ENCODE measurements at places on chromosomes 7 and 10.

DNA sequence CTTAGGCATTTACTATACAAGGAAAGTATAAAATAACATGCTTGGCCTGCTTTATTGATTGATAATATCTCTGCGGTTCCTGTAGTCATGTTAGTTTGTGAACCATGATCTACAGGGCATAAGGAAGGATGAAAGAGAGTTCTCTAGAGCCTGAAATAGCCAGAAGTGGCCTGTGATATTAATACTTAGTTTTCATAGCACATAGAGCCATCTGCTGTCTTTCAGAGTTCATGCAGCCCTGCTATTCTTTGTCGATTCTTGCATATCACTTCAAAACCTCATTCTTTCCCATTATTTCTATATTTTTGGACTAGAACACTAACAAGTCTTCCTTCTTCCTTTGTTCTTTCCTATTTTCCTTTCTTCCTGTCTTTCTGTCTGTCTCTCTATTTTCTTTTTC, 26.4 kb upstream of the PRKG1 start:
- DNase-seq = no peak

- DNase-seq = no peak
Observed at GRCh38 chr7:88184848-88185304, 35.0 kb downstream of the SRI start.

- DNase-seq = no peak
Observed at GRCh38 chr10:97550336-97551149, 22.0 kb upstream of the ANKRD2 start.

DNA sequence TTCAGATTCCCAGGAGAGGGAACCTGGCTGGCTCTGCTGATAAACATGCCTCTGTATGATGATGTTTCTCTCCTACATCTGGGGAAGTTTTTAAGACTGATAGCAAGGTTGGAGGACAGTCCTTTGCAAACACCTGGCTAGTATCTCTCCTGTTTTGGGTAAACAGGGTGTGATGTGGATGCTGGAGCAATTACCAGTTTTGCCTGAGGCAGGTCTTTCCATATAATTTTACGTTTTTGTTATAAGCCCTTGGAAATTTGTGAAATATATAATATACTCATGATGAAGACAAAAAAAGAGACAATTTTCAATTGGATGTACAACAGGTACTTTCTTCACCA, 138.6 kb downstream of the ADAM22 start:
- no peak for DNase-seq

DNA sequence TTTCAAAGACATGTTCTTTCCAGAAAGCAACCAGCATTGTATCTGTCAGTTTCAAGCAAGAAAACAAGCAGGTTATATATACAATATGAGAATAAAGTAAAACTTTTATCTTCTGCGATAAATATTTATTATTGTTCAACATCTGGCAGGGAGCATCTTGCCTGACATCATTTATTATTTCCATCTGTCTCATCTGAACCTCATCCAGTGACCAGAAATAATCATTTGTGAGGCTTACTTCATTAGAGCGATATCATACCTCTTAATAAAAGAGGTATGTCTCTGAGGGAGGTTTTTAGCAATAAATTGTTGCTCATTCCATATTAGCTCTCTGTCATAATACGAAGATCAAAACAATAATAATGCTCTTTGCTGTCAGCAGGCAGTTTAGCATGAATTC, 226.1 kb downstream of the CDC14C start:
- DNase-seq = no peak

GRCh38 chr10:89555688-89556445, 20.5 kb upstream of the SLC16A12 start:
- DNase-seq = no peak

DNA sequence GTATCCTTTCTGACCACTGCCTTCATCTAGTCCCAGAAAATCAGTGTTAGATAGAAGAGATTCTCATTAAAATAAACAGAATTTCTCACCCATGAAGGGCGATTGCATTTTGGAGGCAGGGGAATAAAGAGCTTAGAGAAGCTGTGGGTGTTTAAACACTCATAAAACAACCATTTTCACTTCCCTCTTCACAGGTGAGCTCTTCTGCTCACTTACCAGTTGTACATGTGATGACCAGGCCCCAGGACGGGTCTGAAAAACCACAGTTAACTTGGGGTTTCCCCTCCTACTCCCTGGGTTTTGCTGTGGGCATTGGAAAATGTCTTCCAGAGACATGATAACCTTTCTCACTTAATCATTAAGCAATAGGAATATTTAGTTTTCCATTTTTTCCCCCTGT, 411.6 kb upstream of the DPP6 start:
- DNase-seq = no peak

- DNase-seq = no peak
Observed at GRCh38 chr7:105399043-105399725, 10.5 kb upstream of the SRPK2 start.

GRCh38 chr7:39946693-39947092, 3.4 kb upstream of the CDK13 start:
- DNase-seq = no peak

DNA sequence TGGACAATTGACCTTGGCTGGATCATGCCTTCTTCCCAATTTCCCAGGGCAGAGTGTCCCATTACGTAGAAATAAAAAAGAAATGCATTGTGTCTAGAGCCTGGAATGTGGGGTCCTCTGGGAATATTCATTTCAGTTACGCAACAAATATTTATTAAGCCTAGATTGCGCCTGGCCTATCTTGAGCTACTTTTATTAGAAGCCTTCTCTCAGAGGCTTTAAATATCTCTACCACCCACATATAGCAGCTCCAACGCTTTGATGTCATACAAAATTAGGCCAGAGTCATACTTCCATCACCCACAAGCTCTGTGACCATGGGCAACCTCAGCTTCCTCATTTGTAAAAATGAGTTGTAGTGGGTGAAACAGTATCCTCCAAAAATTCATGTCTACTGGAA, 24.9 kb upstream of the CARD11 start:
- DNase-seq = no peak

DNA sequence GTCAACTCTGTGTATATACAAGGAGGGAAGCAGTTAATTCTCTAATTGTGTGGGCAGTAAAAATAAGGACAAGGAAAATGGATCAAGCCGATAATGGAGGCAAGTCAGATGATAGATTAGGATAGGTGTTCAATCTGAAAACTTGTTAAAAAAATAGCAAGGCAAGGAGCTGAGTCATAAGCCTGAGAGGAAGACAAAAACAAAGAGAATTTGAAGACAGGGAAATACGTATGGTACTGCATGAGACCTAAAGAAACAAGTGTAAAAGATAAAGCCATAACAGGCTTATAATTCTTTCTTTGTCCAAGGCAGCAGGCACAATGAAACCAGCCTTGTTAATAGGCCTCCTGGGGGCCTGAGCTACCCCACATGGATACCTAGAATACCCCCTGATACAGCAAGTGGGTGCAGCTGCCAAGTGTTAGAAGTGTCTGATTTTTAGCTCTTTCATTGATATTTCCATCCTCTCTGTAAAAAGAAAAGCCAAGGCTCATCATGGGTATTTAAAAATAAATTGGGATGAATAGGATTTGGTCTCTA, 1570.6 kb upstream of the LRRTM3 start:
- no peak for DNase-seq

DNA sequence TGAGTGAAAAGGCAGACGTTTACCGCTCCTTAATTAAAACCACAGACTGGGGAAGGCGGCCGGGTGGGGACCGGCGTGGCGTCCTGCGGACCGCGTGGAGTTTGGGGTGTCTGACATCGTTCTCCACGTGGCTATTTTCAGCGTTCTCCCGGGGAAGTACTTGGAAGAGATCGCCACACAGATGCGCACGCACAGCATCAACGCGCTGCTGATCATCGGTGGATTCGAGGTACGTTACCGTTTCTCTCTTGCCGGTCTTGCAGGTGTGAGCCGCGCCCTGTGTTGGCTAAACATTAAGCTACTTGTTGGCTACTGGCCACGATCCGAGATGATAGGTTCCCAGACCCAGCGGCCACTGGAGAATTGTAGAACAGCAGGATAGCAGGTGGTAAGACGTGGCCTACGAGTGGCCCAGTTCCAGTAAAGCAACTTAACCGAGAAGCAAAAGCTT, 51.3 kb downstream of the PFKP start:
- DNase-seq = no peak

DNA sequence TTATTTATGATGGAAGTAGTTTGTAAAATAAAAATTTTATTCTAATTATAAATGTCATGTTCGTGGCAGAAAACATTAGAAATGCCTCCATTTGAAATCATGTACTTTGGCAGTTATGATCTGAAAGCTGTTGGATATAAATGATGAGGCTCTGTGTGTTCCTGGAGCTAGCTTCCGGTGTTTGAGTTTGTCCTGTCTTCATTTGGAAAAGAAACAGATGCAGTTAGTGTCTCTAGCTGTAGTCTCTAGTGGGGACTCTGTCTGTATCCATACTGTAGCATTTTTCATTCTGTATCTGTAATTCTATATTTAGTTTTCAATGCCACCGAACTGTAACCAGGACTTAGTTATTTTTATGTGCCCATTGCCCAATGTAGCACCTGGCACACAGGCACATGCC, 197.0 kb upstream of the FZD1 start:
- no peak for DNase-seq

GRCh38 chr7:31067491-31067890, 15.4 kb downstream of the ADCYAP1R1 start:
- no peak for DNase-seq

DNA sequence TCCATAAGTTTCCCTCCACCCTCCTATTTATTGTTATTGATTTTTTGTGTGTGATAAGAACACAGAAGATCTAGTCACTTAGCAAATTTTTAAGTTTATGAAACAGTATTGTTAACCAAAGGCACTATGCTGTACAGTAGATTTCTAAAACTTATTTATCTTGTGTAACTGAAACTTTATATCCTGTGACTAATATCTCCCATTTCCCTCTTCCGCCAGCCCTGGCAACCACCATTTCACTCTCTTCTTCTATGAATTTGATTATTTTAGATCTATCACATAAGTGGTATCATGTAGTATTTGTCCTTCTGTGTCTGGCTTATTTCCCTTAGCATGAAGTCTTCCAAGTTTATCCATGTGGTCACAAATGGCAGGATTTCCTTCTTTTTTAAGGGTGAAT, 144.3 kb upstream of the INHBA start:
- no peak for DNase-seq

- peak; percentile 34 for DNase-seq
Observed at GRCh38 chr10:60008816-60009215, 102.5 kb upstream of the CCDC6 start.

GRCh38 chr7:74040101-74040790, 12.3 kb downstream of the ELN start:
- DNase-seq = no peak

GRCh38 chr7:19681596-19681995, 27.2 kb downstream of the POLR1F start:
- no peak for DNase-seq

DNA sequence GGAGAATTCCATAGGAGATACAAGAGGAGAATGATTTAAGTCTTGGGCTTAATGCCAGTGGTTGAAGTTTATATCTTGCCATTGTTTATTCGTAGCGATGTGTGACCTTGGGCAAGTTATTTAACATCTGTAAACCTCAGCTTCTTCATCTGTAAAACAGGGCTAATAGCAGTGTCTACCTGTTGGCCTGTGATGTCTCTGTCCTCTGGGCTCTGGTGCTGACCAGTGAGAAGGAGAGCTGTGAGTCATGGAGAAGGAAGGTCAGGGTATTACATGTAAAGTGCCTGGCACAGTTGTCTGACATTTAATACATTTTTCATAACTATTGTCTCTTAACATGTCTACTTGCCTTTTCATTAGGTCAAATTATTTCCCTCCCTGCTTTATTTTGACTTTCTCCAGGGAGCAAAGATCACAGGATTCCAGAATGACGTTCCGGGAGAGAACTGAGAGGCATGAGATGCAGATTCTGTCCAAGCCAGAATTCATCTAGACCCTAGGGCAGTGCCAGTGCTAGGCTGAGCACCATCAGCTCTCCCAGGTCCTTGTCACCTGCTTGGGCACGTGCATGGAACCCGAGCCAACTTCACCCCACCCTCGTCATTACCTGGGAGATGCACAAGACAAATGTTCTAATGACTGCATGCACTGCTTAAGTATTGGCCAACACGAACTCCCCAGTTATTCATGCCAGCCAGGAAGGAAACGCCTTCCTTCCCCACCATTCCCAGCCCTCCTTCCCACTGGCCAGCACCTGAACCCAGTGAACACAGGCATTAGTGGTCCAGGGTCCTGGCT, 187.9 kb downstream of the DPY19L1 start:
- no peak for DNase-seq

DNA sequence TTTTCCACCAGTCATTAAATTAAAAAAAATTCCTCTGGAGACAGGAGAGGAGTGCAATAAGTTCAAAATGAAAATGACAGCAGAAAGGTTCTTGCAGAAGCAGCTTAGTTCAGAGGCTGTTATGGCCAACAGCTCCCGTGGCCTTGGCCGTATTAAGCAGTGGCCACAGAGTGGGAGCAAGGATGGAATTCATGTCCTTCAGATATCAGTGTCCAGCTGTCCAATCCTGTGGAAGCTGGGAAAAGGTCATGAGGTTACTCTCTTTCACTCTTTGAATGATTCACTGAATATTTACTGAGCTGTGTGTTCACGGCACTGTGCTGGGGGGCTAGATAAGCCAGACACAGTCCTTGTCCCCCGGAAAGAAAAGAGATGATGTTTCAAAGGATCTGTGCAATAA, 231.8 kb downstream of the BMPER start:
- DNase-seq = no peak

DNA sequence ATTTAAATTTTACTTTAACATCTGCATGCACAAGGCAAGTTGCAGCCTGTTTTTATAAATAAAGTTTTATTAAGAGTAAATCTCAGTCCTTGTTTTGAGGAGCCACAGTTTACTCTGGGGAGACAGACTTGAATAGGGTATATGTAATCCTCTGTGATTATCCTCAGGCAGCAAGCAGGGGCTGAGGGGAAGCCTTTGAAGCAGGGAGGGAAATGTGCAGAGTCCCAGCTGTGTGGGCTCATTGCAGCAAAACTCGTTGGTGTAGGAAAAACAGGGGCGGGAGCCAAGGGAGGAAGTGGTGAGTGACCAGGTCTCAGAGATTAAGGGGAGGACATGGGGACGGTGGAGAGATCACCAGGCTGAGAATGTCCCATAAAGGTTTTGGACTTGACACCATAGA, 34.3 kb upstream of the SMC3 start:
- DNase-seq = no peak

GRCh38 chr10:25296324-25296723, 121.5 kb downstream of the GPR158 start:
- no peak for DNase-seq

- no peak for DNase-seq
Observed at GRCh38 chr10:120741396-120741795, 109.8 kb upstream of the WDR11 start.

GRCh38 chr7:31101544-31101943, 49.4 kb downstream of the ADCYAP1R1 start:
- DNase-seq = no peak
